Left hindlimb (tissue), 1 donor: ENCODE measurements at places on chromosomes 16 and 17.

GRCh38 chr17:38663125-38663751 lies 11.5 kb downstream of the EPOP start:
- DNase-seq: no peak

- DNase-seq: no peak
Measured at GRCh38 chr17:73013301-73013700, 79.2 kb downstream of the SLC39A11 start.

- no peak for DNase-seq
Measured at GRCh38 chr16:87790292-87791100, 24.7 kb upstream of the KLHDC4 start.

DNA sequence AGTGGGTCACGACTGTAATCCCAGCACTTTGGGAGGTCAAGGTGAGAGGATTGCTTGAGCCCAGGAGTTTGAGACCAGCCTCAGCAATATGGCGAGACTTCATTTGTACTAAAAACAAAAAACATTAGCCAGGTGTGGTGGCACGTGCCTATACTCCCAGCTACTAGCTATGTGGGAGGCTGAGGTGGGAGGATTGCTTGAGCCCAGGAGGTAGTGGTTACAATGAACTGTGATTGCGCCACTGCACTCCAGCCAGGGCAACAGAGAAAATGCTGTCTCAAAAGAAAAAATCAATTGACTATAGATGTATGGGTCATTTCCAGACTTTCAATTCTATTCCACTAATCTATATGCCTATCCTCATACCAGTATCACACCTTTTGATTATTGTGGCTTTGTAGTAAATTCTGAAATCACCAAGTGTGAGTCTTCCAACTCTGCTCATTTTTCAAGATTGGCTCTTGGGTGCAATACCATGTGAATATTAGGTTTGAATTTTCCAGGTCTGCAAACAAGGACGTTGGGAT lies 27.2 kb upstream of the CEP20 start:
- no peak for DNase-seq

- no peak for DNase-seq
Measured at GRCh38 chr16:51538707-51539498, 387.8 kb upstream of the SALL1 start.

- DNase-seq: no peak
Measured at GRCh38 chr17:45703806-45704205, 80.3 kb upstream of the CRHR1 start.

GRCh38 chr17:29885031-29885640 lies 44.9 kb downstream of the SSH2 start:
- DNase-seq: no peak

- DNase-seq: no peak
Measured at GRCh38 chr16:27801289-27801945, 251.5 kb downstream of the KATNIP start.

- no peak for DNase-seq
Measured at GRCh38 chr16:35252356-35252936, 1793.0 kb downstream of the TP53TG3F start.

- no peak for DNase-seq
Measured at GRCh38 chr17:57557834-57558681, 187.0 kb downstream of the CCDC182 start.

DNA sequence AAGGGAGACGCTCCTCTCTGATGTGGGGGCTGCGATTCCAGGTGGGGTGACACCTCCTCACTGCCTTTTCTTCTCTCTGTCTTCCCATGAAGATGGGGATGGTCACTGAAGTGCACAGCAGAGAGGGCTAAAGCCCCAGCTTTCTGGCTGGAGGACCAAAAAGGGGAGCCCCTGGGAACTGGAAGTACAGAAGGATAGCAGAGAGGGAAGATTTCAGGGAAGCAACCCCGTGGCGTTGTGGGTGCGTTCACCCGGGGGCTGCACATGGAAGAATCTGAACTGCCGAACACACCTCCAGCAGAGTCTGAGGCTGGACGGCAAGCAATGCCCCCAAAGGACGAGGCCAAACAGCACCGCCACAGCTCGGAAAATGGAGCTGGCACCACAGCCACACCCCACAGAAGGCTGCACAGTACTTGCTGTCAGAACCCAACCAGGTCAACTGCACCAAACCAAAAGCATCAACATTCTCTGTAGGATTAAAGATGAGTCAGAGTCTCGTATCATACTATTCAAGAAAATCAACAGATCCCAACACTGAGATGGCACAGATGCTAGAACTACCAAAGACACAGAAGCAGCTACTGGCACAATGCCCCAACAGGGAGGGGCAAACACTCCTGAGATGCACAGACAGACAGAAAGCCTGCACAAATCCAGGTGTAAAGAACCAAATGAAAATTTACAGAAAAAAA lies 49.9 kb downstream of the MAP1LC3B start:
- no peak for DNase-seq

GRCh38 chr16:47774661-47775060 lies 313.5 kb downstream of the PHKB start:
- DNase-seq: no peak

DNA sequence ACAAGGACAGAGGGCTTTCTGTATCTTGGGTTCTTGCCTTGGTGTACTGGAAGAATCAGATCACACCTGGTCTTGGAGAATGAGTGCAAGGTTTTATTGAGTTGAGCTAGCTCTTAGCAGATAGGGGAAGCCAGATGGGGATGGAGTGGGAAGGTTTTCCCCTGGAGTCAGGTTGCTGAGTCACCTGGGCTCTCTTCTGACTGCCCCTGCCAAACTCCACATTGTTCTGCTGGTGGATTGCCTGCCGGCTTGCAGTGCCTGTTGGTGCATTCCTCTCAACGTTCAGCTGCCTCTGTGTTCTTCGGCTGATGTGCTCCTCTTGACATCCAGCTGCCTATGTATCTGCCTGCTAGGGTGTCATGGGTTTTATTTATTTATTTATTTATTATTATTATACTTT lies 1431.1 kb downstream of the CDH8 start:
- DNase-seq: no peak
